ENCODE measurements at places on chromosomes 2 and 18.
A peak's percentile ranks its signal among the peaks of the same experiment; 100 is the strongest.

DNA sequence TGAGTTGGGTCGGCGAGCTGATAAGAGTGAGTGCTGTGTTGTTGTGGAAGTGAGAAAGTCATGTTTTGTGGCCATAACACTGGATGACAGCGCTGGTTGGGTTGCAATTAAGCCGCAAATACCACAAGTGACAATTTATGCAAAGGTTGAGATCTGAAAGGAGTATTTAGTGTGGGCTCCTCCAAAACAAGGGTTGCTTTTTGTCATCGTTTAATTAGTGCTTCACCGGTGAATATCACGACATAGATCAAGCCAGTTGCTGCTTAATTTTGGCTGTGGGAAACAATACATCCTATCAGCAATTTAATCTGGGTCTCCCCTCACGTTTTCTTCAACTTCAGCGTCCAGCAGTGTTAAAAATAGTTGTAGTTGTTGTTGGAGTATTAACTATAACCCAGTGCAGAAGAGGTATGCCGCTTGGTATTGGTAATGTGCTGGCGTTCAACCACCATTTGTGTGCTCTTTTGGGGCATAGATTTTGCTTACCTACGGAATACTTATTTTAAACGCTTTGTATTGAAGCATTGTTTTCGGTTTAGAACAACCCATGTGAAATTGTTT is 662 bp downstream of the ACVR2A start:
- DNase-seq: peak; percentile 32

GRCh38 chr2:71926876-71927756 is 220.5 kb downstream of the CYP26B1 start:
- DNase-seq: no peak

DNA sequence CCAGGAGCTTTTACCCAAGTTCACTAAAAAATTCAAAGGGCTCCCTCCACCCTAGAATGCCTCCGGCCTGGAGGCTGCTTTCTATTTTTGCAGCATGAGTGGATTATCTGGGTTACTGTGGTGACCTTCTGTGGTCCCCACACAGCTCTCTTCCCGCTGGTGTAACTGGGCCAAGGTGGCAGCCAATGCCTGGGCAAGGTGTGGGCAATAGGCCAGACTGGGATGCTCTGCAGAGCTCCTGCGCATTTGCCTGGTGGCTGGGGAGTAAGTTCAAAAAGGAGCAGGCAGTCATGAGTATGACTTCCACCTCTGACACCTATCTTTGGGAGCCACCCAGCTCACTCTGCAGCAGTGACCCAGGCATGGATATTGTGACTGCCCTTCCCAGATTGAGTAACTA is 130.5 kb upstream of the SPRED2 start:
- DNase-seq: no peak

- DNase-seq: no peak
Measured at GRCh38 chr2:235637896-235638295, 144.1 kb downstream of the AGAP1 start.

- DNase-seq: no peak
Measured at GRCh38 chr2:217890445-217890844, 112.3 kb downstream of the TNS1 start.

- no peak for DNase-seq
Measured at GRCh38 chr2:177129610-177130009, 83.0 kb upstream of the HNRNPA3 start.

- DNase-seq: no peak
Measured at GRCh38 chr2:237696461-237696860, 69.1 kb downstream of the LRRFIP1 start.

DNA sequence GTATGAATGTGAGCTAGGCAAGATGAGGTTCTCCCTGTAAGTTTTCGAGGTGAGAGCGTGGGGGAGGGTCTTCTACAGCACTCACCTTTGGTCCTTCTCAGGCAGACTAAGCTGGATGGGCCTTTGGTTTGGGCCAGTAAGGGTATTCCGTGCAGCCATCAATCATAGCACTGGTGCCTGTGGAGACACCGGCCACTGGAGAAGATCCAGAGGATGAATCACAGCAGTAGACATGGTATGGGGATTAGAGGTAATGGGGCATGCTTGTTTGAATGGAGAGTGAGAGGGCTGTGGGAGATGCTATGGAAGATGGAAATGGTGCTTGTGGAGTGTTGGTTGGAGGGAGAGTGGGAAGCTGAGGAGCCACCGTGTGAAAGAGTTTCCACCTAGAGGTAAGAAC is 16.1 kb downstream of the MAPRE3 start:
- no peak for DNase-seq

DNA sequence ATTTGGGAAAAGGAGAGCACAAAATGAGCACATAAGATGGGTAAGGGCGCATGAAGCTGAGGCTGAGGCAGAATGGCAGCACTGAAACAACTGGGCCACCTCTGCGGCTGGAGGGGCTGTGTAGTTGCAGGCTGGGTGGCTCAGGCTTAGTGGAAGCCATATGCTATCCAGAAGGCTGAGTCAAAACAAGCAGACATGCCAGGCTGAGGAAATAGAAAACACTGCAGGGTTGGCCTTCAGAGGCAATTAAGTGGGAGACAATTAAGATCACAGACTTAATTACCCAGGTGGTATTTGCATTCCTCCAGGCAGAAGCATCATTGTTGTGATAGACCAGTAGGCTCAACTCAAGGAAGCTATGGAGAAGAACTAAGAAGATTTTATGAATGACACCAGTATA is 11.4 kb upstream of the XPO1 start:
- no peak for DNase-seq

DNA sequence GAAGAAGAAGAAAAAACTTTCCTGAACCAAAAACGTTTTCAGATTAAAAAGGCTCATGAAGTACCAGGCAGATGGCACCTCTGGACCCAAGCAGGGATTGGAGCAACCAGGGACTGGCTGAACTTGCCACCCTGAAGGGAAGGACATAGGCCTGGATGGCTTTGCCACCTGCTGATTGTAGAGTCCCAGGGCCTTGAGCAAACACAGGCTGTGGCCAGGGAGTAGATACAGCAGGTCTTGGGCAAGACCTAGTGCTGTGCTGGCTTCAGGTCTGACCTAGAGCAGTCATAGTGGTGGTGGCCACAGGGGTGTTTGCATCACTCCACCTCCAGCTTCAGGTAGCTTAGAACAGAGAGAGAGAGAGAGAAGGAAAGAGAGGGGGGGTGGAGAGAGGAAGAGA is 231.5 kb upstream of the FBXO11 start:
- DNase-seq: no peak

- DNase-seq: no peak
Measured at GRCh38 chr18:61882296-61883004, 10.4 kb downstream of the RNF152 start.

- DNase-seq: no peak
Measured at GRCh38 chr2:24830351-24830750, 37.1 kb downstream of the CENPO start.

DNA sequence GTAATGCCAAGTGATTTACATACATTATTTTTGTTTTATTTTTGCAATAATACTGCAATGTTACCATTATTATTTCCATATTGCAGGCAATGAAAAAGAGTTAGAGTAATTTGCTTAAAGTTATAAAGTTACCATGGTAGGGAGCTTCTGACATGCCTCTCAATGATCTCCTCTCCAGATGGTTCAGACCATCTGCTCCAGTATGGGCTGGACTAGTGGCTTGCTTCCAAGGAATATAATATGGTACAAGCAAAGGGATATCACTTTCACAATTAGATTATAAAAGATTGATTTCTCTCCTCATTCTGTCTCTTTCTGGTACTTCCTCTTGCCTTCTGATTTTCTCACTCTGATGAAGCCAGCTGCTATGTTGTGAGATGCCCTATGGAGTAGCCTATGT is 245.4 kb downstream of the INSIG2 start:
- no peak for DNase-seq

- DNase-seq: no peak
Measured at GRCh38 chr2:37887286-37887685, 37.8 kb upstream of the RMDN2 start.

DNA sequence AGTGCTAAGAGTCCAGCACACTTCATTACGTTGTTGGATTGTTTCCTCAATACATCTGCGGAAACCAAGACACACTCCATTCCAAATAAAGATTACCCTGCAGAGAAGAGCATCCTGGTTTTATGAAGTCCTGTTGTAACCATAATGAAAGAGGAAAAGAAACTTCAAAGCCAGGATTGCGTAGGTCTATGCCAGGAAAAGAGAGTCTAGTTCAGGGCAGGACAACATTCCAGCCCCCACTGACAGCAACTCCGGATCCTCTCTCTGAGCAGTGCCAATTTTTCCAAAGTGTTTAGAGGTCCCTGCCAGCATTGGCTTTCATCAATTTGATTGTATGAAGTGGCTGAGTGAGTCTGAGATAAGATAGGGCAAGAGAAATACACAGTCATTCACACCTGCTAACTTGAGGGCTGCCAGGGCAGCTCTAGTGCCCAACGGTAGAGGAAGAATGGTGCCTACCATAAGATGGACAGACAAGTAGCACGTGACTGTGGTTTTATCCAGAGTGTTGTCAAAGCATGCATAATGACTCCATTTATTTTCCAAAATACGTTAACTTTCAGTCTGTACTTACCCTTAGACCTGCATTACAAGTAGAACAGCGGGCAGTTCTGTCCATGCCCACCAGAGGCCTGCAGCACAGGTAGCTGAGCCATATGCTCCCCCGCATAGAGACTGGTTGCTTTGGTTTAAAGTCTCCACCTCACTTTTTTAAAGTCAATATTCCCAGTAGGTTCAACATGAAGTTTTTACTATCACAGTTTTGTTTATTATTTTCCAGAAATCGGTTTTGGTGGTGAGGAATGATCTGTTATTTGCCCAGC is 23.7 kb downstream of the PIEZO2 start:
- DNase-seq: no peak

- no peak for DNase-seq
Measured at GRCh38 chr2:163601377-163601776, 134.4 kb downstream of the FIGN start.

GRCh38 chr2:216830346-216830745 is 29.5 kb downstream of the TNP1 start:
- peak; percentile 49 for DNase-seq

DNA sequence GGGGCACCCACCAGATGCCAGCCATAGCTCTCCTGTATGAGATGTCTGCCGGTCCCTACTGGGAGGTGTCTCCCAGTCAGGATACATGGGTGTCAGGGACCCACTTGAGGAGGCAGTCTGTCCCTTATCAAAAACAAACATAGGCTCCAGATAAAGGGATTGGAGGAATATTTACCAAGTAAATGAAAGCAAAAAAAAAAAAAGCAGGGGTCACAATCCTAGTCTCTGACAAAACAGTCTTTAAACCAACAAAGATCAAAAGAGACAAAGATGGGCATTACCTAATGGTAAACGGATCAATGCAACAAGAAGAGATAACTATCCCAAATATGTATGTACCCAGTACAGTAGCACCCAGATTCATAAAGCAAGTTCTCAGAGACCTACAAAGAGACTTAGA is 640.0 kb upstream of the LRRTM4 start:
- no peak for DNase-seq

DNA sequence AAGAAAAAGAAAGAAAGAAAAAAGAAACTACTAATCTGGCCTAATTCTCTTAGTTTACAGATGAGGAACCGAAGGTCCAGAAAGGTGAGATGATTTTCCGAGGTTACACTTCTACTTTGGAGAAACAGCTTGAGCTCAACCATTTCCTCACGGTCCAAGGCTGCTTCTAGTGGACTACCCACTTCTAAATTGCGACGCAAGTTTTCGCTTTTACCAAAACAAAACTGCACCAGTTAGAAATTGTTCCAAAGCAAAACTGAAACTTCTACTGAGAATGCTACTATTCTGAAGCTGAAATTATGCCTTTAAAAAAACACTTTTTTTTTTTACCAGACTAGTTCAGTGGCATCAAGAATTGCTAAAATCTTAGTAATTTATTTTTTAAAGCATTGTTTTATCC is 101.6 kb downstream of the INO80D start:
- no peak for DNase-seq

DNA sequence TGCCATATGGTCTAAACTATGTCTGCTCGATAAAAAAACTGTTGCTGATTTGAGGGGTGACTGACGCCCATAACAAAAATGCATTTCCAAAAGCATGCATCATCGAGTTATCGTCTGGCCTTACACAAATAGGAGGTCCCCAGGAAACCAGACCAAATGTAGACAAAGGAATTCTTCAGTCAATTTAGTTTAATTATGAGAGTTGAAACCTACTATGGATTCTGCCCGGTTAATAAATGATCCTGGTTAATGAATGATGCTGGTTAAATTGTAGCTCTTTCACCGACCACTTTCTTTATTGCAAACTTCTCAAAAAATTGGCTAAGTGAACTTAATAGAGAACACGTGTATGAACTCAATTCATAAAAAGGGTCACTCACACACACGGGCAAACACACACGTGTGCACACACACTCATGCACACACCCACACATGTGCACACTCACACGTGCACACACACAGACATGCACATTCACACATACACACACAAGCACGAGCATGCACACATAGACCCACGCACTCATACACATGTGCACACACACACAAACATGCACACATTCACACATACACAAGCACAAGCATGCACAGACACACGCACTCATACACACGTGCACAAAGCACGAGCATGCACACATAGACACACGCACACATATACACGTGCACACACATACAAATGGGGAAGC is 59.0 kb upstream of the SALL3 start:
- no peak for DNase-seq

DNA sequence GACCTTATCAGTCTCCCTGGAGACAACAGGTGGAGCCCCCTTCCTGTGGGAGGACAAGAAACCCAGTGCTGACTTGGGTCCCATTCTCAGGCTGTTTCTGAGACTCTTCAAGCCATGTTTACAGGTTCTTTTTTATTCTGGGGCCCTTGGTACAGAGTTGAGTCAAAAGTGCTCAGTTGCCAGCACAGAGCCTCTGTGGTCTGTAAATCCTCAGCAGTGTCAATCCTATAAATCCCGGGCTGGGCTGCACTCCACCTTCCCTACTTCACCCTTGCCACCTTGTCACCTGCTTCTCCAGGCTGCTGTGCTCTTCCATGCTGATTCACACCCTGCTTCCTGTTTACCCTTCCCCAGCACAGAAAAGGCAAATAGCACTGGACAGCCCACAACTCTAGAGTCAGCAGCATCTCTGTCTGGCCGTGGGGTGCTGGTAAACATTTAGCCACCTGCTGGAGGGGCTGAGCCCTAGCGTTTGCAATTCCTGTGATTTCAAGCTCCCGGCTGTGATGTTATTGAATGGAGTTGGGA is 74.7 kb downstream of the TNFRSF11A start:
- peak; percentile 32 for DNase-seq

GRCh38 chr2:37623406-37623805 is 48.0 kb downstream of the CDC42EP3 start:
- no peak for DNase-seq

GRCh38 chr2:58913082-58913726 is 672.1 kb upstream of the FANCL start:
- DNase-seq: peak; percentile 38

- no peak for DNase-seq
Measured at GRCh38 chr2:109535217-109535946, 78.4 kb downstream of the SEPTIN10 start.

DNA sequence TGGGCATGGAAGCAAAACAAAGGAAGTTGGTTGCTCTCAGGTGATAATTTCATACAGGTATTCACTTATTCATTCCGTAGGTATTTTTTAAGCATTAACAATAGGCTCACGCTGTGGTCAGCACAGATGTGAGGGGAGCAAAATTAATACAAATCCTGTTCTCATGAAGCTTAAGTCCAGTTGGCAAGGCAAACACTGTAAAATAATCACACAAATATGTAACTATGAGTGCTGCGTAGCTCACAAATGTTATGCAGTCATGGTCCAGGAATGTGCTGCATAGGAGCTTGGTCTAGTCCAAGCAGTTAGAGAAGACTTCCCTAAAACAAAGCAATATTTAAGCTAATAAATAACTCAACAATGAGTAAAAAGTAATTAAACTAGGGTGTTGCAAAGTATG is 23.9 kb downstream of the SP5 start:
- DNase-seq: no peak

- DNase-seq: no peak
Measured at GRCh38 chr18:34647251-34647650, 62.8 kb upstream of the DTNA start.

Measured in NCI-H1105 treated with DMSO at 0.1 percent for 48 hours (cell line).